ENCODE measurements at places on chromosomes 7 and 10.

GRCh38 chr7:92034116-92034515, 93.5 kb downstream of the AKAP9 start:
- no peak for DNase-seq

- DNase-seq, result no peak
Observed at GRCh38 chr10:22271786-22272185, 44.4 kb upstream of the COMMD3 start.

DNA sequence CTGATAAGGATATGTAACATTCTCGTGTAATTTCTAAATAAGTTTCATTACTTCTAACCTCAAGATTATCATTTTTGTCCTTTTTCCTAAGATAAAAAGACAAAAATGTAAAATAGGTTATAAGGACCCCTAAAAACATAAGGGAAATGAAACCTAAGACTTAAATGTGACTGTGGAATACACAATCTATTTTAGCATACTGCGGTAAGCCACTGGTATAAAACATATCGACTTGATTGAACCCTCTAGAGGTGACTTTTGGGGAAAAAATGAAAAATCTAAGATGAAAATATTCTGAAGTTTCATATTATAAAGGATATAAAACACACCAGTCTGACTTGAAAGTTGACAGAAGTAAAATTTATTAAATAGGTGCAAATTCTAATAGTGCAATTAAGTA, 1.9 kb downstream of the NAMPT start:
- DNase-seq, result no peak

GRCh38 chr10:91420868-91421267, 10.7 kb downstream of the HECTD2 start:
- DNase-seq, result no peak

DNA sequence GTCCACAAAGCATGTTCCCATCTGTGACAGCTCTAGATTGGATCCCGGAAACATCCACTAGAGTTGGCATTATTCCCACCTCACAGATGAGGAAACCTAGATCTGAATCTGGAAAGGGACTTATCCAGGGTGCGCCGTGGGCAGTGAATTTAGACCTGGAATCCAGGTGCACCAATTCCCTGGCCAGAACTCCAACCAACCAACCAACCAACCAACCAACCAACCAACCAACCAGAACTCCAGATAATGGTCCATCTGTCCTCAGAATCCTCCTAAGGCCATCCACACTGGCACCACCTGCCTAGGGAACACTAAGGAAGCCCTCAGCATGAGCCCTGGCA, 42.0 kb upstream of the ZMIZ1 start:
- no peak for DNase-seq

DNA sequence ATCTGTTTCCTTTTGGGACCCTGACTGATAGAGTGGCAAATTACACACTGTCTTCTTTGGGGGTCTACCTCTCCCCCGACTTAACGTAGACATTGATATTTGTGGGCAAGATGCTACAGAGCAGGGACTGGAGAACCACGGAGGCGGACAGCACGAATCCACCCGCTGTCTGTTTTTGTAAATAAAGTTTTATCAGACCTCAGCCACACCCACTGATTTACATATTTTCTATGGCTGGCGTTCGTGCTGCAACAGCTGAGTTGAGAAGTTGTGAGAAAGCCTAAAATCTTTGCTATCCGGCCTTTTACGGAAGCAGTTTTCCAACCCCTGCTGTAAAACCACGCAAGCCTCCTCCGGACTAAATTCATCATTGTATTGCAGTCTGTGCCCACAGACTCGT, 17.2 kb upstream of the SLC35B4 start:
- DNase-seq, result no peak

GRCh38 chr7:27941522-27941921, 201.6 kb downstream of the TAX1BP1 start:
- no peak for DNase-seq

DNA sequence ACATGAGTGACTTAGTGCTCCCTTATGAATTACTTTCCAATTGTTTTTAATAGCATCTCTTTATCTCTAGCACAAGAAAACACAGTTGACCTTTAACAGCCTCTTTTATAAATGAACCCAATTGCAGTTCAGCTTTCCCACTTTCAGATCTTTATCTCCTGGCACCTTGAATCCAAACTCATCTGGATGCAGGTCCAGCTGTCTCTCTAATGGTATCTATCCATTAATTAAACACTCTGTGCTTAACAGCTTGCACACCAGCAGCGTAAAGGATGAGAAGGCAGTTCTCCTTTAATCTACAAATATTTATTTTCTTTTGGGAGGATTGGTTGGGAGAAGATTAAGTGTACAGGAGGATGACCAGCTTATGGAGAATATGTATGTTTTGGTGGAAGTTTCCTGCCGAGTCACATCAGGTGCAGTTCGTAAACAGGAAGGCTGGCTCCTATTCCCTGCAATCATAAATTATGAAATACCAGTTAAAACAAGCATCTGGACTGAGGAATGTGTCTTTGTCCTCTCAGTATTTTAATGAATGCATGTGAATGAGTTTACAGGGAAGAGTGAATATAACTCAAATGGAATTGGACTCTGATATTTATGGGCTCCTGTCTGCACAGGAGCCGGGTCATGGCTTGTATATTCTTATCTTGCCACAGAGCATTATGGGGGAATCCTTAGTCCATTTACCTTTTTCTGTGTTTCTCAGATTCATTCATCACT, 232.7 kb downstream of the PHF14 start:
- DNase-seq, result no peak

DNA sequence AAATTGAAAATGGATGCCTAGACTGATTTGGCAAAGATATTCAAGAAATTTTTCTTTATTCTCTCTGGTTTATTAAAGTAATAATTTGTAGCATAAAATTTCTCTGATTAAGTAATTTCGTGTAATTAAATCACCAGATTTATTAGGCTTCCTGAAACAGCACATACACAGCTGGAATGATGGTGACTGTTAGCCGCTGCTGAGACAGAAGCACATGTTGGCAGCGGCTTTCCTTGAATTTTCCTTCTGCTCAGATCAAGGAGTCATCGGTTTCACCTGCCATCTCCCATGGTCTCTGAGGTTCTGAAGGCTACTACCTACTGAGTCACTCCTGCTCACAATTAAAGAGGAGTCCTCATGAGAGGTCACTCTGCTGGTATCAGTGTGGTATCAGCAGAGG, 101.5 kb downstream of the GFRA1 start:
- no peak for DNase-seq

DNA sequence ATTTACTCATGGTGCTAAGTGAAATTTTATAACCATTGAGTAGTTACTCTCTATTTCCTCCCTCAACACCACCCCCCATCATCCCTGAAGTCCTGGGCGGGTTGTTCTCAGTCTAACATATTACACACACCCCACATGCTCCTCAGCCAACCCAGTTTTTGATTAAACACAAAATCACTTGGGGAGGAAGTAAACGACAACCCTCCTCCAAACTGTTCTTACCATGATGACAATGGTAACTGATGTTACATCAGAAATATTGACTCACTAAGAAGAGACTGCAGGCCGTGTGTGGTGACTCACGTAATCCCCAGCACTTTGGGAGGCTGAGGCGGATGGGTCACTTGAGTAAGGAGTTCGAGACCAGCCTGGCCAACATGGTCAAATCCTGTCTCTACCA, 44.2 kb downstream of the RAB11FIP2 start:
- no peak for DNase-seq

GRCh38 chr7:80826520-80827238, 92.2 kb downstream of the SEMA3C start:
- no peak for DNase-seq

Measured in putamen (tissue), 1 donor.